Urothelium cell line (cell line): ENCODE measurements at places on chromosomes 2 and 18.

DNA sequence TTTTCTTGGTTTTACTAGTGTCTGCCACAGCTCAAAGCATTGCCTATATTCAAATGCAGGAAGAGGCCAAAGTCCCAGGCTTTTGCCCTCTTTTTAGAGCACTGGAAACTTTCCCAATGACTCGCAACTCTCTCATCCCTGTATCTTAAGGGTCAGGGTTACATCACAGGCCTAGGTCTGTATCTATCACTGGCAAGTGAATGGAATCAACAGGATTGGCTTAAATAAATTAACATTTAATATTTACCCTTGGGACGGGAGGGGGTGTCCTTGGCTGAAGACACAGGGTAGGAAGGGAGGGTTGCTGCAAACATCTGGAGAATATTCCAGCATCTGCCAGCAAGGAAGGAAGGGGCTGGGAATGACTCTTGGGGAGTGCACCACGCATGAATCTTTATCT lies 242.6 kb downstream of the SLC4A3 start:
- no peak for DNase-seq

- DNase-seq = peak; percentile 81
Measured at GRCh38 chr2:173652767-173653431, 298.2 kb downstream of the CDCA7 start.

DNA sequence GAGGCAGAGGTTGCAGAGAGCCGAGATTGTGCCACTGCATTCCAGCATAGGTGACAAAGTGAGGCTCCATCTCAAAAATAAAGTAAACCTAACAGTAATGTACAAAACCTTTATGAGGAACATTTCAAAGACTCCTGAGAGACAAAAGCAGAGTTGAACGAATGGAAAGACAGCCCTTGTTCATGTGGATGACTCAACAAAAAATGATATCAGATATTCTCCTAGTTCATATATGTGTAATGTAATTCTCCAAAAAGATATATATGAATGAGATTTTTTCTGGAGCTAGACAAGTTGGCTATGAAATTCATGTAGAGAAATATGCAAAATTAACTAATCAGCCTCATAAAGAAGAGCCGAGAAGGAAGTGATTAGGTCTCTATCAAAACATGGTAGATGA lies 61.7 kb downstream of the KIAA1328 start:
- DNase-seq = no peak

- peak; percentile 44 for DNase-seq
Measured at GRCh38 chr2:16553226-16553625, 112.4 kb downstream of the CYRIA start.

DNA sequence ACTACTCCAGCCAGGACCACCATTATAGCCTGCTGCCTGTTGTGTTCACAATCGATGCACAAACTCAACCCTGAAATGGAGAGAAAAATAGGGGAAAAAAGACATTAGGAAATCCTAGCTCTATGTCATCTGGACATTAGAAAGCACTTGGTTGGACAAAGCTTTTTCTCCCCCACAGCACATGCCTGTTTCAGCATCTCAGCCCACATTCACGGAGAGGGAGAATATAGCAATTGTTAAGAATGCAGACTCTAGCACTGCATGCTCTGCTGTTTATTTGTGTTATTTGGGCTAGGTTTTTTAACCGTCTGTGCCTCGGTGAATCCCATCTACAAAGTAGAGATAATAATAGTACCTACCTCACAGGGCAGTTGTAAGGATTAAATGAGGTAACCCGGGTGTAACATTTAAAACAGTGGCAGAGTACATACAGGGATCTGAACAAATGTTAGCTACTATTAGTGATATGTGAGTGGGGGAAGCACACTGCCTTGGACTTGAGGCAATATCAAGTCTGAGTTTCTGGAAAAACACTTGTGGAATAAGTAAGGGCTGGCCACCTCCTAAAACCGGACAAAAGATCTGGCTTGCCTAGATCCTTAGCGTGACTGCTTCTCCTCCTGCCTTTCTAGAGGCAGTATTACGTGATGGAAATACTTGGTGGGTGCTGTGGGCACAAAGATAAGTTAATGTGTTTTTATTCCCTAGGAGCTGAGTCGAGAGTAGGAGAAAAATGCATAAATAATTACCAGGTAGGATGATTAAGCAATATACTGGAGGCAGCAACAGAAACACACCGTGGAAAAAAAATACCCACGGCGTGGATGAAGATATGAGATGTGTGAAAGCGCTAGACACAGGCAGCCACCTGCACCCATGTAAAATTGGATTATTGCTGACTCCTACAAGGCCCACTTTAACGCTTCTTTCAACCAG lies 1.0 kb upstream of the PPP1CB start:
- DNase-seq = peak; percentile 22

DNA sequence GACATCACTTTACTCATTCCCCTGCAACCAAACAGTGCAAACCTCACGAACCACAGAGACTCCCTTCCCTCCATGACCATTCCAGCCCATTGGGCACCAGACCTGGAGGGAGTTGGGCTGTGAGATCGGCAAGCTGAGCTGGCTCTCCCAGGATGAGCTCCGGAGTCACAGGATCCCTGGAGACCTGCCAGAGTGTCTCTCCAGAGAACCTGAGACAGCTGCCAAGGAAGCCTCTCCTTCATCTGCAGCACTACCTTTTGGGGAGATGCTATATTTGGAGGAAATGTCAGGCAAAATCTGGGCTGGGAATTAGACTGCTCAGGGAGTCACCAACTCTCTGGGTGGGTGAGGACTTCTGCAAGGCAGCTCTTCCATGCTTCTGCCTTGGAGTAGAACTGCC lies 417.4 kb downstream of the TNS1 start:
- DNase-seq = no peak

DNA sequence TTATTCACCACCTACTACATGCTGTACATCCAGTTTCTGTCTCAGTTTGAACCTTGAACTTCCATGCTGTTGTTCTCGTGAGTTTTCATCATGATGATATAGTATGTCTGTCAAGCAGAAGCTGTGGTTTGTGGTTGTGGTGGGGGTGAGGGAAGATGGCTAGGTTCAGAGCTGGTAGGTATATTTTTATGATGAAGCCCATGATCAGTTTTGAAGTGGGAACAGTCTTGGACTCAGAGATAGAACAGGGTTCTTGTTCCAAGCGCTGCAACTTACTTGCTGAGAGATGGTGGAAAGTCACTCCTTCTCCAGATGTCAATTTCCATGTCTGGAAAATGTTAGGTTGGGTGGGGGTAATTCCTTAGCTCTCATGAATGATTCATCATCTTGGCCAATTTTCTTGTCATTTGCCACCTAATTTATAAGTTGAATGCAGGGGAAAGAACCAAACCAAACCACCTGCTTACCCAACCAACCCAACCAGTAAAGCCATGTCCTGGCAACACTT lies 21.6 kb downstream of the PMAIP1 start:
- peak; percentile 7 for DNase-seq

GRCh38 chr2:51813247-51813646 lies 781.3 kb upstream of the NRXN1 start:
- no peak for DNase-seq

DNA sequence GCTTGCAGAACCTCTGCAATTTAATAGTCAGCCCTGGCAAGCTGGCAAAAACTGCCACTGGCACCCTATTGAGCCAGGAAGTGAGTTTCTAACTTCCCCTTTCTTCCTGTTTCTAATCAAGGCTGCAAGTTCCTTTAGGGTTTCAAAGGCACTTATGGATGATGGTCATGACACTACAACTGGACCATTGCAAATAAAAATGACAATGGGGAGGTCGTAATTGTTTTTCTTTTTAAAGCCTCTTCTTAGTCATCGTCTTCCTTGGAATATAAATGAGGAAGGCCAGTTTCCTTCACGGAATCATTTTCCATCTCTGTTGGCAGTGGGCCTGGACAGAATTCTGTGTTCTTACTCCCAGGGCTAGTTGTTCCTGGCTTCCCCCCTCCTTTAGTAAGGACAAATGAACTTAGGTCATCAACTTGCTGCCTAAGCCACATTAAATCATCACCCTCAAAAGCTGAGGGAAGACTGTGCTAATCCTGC lies 35.8 kb downstream of the SH3RF3 start:
- DNase-seq = peak; percentile 30

GRCh38 chr18:31244771-31245394 lies 73.1 kb upstream of the DSG1 start:
- DNase-seq = no peak

GRCh38 chr2:182713601-182714000 lies 2.5 kb upstream of the DNAJC10 start:
- DNase-seq = no peak

GRCh38 chr2:206105038-206105437 lies 19.1 kb upstream of the INO80D start:
- no peak for DNase-seq

- DNase-seq = peak; percentile 90
Measured at GRCh38 chr2:49973917-49974368, 819.6 kb upstream of the FSHR start.

DNA sequence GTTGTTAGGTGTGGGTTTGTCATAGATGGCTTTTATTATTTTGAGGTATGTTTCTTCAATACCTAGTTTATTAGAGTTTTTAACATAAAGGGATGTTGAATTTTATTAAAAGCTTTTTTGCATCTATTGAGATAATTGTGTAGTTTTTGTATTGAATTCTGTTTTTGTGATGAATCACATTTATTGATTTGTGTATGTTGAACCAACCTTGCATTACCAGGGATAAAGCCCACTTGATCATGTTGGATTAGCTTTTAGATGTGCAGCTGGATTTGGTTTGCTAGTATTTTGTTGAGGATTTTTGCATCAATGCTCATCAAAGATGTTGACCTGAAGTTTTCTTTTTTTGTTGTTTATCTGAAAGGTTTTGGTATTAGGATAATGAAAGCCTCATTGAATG lies 328.2 kb downstream of the ADCYAP1 start:
- no peak for DNase-seq

DNA sequence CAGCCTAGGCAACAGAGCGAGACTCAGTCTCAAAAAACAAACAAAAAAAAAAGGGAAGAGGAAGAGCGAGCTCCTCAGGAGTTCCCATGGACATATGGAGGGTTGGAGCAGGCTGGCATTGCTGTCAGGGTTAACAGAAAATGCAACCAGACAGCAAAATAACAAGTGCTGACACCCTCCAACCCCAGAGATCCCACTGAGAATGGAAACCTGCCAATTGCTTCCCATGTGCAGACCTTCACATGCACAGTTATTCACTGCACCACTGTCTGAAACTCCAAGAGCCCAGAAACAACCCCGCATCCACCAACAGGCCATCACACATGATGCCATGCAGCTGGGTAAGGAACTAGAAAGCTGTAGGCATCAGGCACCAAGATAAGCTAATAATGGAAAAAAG lies 43.5 kb downstream of the TFCP2L1 start:
- DNase-seq = no peak

GRCh38 chr2:9378433-9379390 lies 44.6 kb downstream of the ITGB1BP1 start:
- peak; percentile 88 for DNase-seq

- peak; percentile 49 for DNase-seq
Measured at GRCh38 chr2:48175254-48175653, 269.0 kb upstream of the FBXO11 start.

DNA sequence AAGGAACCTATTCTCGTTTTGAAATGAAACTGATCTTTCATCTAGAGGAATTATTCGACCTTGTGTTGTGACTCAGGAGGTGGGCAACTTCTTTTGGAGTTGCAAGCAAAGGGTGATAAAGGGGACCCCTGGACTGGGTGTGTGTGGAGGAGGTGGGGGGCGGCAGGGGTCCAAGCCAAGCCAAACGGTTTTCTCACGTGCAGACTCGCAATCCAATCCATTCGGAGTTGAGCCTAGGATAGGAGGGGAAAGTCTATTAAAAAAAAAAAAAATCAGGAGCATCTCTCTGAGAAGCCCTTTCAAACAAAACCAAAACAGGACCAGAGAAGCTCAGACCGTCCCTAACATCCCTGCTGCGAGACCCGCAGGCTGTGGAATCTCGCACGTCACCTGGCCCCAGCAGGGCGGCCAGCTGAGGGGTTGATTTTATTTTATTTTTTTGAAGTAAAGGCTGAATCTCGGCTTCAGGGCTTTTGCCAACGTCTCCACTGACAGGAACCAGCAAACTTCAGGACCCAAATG lies 3.7 kb upstream of the ZEB2 start:
- no peak for DNase-seq
